ENCODE measurements at places on chromosomes 2 and 18.

GRCh38 chr2:21916934-21917522, 793.3 kb downstream of the TDRD15 start:
- no peak for DNase-seq

DNA sequence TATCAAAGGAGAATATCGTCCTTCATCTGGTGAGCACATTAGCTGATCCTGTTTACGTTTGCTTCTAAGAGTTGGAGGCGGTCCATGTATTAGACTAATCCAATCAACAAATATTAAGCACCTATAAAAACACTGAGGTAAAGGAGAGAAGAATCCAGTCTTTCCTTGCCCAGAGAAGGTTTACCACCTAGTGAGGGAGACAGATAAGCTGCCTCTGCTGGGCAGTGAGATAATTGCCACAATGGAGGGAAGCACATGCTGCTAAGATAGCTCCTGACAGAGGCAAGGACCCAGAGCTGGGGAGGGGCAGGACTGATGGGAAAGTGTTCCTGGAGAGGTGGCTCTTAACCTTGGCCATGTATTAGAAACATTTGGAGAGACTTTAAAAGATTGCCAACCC, 36.7 kb upstream of the ST8SIA5 start:
- no peak for DNase-seq

DNA sequence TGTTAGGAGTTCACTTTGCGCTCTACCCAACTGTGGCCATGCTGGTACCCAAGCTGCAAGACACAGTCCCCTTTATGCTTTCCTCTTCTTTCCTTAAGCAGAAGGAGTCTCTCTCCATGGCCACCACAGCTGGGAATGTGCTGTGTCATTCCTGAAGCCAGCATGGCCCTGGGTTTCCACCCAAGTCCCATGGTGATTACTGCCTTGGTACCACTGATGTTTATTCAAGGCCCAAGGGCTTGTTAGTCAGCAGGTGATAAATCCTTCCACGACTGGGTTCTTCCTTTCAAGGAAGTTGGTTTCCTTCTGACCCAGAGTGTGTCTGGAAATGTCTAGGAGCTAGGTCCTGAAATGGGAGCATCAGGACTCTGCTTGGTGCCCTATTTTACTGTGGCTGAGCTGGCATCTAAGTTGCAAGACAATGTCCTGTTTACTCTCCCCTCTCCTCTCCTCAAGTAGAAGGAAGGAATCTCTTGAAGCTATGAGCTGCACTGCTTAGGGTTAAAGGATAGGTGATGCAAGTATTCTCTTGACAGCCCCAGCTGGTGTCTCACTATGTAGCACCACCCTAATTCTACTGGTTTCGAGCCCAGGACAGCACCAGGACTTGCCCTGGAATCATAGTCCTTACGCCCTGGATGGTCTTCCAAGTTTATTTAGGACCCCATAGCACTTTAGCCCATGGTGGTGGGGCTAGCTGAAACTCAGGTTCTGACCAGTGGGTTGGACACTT, 18.7 kb upstream of the NUP35 start:
- DNase-seq: no peak

DNA sequence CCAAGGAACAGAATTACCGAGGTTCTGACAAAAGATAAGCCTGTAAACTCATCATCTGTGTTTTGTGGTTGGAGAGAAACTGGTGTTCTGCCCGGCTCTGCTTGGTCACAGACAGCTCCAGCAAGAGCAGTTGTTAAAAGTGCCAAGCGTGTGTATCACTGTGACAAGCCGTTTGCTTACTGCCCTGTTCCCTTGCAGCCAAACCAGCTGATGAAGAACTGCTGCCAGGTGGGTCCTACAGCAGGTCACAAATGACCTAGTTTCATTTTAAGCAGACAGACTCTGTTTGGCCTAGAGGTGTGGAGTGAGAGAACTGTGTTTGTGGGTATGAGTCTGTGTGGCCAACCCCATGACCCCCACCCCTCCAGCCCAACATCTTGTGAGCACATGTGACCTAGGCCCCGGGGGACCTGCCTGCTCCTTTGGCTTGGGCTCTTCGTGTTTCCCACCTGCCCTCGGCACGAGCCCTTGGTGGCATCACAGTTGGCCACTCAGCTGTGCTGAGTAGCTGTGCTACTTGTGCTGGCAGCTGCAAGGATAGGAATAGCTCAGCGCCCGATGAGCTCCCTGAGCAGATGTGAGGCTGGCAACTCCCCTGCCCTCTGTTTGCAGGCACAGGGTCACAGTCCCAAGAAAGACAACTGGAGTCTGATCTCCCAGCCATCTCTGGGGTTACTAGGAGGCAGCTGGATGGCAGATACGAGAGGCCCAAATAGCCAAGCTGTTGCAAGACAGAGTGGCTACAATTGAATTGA, 9.7 kb downstream of the OXER1 start:
- DNase-seq: no peak

- no peak for DNase-seq
These were observed 64.7 kb downstream of the SKA1 start for GRCh38 chr18:50439460-50440015.

GRCh38 chr2:118720866-118721265, 126.6 kb downstream of the EN1 start:
- DNase-seq: no peak
